ENCODE measurements at places on chromosomes 11 and 22.

DNA sequence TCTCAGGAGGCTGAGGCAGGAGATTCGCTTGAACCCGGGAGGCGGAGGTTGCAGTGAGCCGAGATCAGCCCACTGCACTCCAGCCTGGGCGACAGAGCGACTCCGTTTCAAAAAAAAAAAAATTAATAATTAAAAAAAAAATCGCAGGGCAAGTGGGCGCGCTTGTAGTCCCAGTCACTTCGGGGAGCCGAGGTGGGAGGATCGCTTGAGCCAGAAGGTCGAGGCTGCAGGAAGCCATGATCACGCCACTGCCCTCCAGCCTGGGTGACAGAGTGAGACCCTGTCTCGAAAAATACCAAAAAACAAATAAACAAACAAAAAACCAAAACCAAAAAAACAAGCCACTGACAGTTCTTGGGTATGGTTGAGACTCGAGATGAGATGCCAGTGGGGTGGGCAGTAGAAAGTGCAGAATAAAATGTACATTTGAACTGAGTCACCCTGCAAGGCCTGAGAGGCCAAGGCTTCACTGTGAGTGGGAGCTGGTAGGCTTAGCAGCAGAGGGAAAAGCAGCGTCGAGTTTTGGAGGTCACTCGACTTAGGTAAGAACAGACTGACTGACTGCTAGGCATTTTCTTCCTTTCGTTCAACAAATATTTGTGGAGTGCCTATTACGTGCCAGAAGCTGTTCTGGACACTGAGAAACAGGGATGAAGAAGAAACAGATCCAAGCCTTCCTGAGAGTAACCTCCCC is 635 bp upstream of the LDHA start:
- no peak for DNase-seq

DNA sequence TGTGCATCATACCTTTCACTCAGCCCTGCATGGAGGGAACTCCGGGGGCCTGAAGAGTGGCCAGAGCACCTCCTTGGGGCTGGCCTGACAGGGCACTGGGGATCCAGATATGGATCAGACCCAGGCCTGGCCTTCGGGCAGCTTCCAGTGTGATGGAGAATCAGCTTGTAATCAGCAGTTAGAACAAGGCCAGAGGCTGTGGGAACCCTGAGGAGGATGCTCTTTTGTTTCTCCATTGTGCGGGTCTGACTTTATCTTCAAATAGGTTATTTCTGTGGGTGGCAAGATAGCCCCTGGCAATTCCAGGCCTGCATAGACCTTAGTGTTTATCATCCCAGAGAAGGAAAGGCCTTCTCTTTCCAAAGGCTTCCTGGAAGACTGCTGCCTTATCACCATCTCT is 12.3 kb downstream of the DGAT2 start:
- DNase-seq, result no peak

DNA sequence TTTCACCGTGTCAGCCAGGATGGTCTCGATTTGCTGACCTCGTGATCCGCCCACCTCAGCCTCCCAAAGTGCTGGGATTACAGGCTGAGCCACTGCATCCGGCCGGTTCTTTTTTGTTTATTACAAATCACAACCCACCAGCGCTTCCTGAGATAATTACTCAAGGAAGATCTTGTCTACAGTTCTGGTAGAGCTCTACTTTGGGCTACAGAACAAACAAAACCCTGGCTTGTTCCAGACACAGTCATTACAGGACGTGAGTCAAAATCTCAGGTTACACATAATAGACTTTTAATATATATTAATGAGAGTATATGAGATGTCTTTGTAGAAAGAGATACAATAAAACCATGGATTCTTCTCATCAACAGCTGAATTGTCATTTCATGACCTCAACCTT is 42.8 kb upstream of the NUP50 start:
- no peak for DNase-seq

GRCh38 chr11:9396752-9397151 is 12.3 kb downstream of the IPO7 start:
- no peak for DNase-seq

All from stimulated activated CD8-positive, alpha-beta memory T cell treated with anti-CD3 and anti-CD28 coated beads, Interleukin-7, amount 100 ng/mL, for 48 hours (primary cell).